ENCODE measurements at places on chromosomes 11 and 22.

DNA sequence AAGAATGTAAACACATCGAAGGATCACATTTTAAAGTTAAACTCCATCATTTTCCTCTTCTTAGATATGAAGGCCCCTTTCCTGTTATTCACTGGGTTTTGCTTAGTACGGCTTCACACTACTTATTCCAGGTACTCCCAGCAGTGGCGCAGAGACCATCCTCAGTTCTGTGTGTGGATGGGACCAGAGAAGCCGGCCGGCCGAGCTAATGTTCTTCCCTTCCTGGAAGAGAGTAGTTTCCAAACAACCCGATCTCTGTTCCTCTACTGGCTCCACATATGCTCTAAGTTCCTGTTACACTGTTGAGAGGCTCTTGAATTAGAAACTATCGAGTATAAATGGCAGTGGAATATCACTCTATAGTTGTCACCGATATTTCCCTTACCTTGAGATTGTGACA lies 684 bp upstream of the NFRKB start:
- no peak for DNase-seq

- DNase-seq = no peak
Measured at GRCh38 chr11:128653801-128654231, 40.1 kb upstream of the FLI1 start.

- DNase-seq = no peak
Measured at GRCh38 chr11:44006917-44007361, 40.8 kb upstream of the ACCSL start.

DNA sequence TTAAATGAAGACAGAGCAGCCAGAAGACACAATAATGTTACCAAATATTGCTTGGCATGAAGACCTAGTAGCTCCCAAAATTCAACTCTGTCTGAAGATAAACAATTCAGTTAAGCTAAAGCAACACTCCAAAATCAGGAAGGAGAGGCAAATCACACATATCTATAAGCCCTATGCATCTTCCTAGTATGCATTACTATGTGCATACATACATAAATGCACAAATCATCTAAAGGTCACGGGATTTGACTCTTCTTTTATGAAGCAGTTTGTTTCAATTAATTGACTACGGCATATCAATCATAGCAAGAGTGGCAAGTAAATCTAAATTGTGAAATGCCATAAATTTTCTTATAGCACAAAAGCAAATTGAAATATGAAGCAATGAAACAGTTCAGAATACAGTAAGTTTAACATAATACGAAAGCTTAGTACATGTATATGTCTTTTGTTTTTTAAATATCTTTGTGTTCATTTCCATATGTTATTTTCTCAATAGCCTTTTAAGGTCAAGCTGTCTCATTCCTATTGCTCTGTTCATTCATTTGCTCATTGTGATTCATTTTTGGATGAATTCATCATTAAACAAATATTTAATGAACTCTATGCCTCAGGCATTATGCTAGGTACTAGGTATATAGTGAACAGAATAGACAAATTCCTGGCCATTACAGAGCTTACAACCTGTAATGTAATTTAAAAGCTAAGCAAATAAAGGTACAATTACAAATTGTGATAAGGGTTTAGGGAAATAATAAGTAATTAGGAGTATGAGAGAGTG lies 540.5 kb downstream of the DLG2 start:
- DNase-seq = peak; percentile 30

GRCh38 chr11:36363361-36364268 lies 67.5 kb downstream of the PRR5L start:
- no peak for DNase-seq
